ENCODE measurements at places on chromosomes 1 and 21.

DNA sequence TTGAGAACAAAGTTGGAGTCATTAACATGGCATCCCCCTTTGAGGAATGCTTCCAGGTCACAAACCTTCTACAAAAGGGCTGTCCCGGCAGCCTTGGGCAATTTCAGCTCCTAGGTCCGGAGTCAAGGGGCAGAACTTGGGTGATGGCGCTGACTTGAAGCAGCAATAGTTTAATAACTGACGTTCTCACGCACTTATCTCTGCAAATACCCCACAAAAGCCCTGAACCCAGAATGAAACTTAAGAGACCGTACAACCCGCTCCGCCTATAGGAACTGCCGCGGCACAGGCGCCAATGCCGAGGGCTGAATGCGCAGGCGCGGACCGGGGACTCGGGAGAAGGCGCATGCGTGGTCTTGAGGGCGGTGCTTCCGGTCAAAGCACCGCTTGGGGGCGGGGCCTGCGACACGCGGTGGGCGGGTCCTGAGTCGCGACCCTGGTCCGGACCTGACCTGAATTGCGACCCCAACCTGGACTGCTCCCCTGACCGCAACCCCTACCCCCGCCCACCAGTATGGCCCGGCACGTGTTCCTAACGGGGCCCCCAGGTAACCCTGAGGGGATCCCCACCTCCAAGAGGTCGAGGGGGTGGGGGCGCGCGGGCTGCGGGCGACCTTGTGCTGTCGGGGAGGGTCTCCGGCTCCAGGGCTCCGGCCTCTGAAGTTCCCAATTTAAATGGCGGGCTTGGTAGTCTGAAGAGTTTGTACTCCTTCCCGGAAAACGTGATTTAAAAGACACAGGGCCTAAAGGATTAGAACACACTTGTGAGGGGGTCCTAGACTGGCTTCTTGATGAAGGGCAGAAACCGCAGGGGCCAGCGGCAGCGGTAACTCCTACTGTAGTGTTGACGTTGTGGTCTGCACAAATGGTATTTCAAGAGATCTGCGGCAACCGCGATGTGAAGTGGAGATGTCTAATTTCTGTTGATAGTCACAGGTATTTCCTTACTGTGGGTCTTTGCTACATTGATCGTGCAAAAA, at the start of gene NTPCR:
Gene NTPCR, plus strand, starts transcription at position 415 of the 980 bp plus-strand sequence. Its CDS starts 100 bp downstream, at position 515.
- DNase-seq: peak; percentile 83
- H3K27ac ChIP-seq: no peak within 1 kb of the TSS
- peak within 1 kb of the TSS; percentile 97 for H3K4me3 ChIP-seq
- H3K36me3 ChIP-seq: no peaks in the 10 kb centered on the region
- H3K4me1 ChIP-seq: no peaks in the 10 kb centered on the region
- H3K27me3 ChIP-seq: no peaks in the 10 kb centered on the region

GRCh38 chr1:17839641-17840196, 84.6 kb downstream of the ACTL8 start:
- H3K27me3 ChIP-seq: no peaks in the 10 kb centered on the region
- no peaks in the 10 kb centered on the region for H3K4me1 ChIP-seq
- no peak for DNase-seq
- H3K4me3 ChIP-seq: no peak overlapping the region
- H3K27ac ChIP-seq: no peak overlapping the region

DNA sequence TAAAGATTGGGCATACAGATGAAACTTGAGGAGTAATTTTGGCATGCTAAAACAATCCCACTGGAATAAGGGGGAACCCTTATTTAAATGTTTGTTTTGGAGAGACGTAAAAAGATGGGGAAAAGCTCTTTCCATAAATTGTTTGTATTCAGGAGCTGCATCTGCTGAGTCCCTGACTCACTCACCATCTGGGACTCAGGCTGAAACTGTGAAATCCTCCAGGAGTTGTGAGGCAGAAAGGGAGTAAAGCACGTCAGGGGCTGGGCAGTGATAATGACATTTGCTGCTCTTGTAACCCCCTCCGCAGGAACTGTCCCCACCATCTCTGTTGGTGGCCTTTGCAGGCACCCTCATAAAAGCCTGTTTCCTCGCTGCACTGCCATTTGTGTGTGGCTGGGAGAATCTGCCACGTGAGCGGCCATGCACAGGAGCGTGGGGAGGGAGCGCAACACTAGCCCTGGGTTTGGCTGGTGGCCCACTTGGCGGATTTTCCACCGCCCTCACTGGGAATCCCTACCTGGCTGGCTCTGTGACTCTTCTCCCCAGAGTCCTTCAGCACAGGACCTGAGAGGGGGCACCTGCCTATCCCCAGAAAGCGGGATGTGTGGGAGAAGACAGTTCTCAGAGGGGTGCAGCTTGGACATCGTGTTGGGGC, 45.3 kb downstream of the ZSCAN20 start:
- peaks cover 2% of the 10 kb centered on the region for H3K4me1 ChIP-seq
- no peaks in the 10 kb centered on the region for H3K36me3 ChIP-seq
- H3K27me3 ChIP-seq: no peaks in the 10 kb centered on the region
- no peak overlapping the region for H3K27ac ChIP-seq
- no peak for DNase-seq
- no peak overlapping the region for H3K4me3 ChIP-seq

GRCh38 chr1:210413951-210414350, 85.2 kb downstream of the HHAT start:
- no peak overlapping the region for H3K4me3 ChIP-seq
- H3K36me3 ChIP-seq: no peaks in the 10 kb centered on the region
- no peak for DNase-seq

- DNase-seq: no peak
- H3K4me1 ChIP-seq: no peaks in the 10 kb centered on the region
- H3K36me3 ChIP-seq: no peaks in the 10 kb centered on the region
- no peak overlapping the region for H3K27ac ChIP-seq
- H3K27me3 ChIP-seq: no peaks in the 10 kb centered on the region
- no peak overlapping the region for H3K4me3 ChIP-seq
Measured at GRCh38 chr1:185479796-185480195, 162.8 kb upstream of the IVNS1ABP start.

DNA sequence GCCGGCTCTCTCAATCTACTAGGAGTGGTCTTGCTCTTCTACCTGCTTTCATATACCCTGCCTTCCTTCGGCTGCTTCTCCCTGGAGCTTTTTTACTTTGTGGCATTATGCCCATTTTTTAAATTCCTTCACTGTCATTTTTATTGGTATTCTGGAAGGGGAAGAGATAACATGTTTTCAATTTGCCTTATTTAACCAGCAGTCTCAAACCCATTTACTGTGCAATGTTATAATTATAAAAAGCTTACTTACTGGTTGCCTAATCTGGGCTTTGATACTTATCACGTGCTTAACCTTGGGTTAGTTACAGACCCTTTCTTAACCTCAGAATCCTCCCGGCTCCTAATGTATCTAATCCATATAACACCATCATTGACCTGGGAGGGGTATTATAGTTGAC, 128.1 kb downstream of the SIPA1L2 start:
- no peak overlapping the region for H3K4me3 ChIP-seq
- DNase-seq: no peak
- H3K27ac ChIP-seq: no peak overlapping the region

DNA sequence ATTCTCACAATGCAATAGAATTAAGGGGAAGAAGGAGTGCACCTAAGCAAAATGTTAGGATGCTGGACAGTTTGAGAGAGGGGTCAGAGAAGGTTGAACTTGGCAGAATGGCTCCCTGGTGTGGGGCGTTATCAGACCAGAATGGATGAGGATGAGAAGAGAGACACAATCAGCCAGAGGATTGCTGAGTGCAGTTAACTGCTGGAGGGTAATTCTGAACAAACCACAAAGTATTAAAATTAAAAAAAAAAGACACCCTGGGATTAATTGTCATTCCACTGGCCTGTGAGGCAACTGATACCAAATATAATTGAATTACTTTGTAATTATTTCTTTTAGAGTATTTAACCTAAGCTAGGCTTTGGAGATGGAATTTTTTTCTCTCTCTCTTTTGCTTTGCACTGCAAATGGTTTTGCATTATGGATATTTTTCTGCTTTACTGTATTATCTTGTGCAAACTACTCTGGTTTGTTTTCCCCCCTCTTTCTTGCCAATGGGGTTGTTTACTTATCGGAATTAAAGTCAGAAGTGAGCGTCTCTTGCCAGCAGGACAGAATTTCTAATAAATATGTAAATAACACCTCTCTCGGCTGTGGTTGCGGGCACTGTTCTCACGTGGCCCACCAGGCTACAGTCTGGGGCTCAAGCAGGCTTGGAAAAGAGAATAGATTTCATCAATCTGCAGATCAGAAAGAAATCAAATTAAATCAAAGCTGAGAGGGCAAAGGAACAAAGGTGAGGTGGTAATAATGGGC, 572.9 kb upstream of the CAMK1G start:
- no peaks in the 10 kb centered on the region for H3K27me3 ChIP-seq

GRCh38 chr1:111220302-111220890, 7.1 kb upstream of the CHI3L2 start:
- H3K36me3 ChIP-seq: no peaks in the 10 kb centered on the region

DNA sequence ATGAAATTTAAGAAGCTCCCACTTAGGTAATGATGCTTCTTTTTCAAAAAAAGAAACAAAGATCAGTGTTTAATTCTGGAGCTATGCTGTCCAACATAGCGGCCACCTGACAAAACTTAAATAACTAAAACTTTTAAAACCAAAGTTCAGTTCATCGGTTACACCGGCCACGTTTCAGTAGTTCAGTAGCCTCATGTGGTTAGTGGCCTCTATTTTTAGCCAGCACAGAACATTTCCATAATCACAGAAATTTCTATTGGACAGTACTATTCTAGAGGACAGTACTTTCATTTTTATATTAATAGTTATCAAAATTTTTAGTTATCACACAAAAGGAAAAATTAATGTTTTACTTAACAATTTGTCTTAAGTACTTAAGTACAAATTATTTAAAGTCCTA, 141.0 kb downstream of the USP25 start:
- H3K27ac ChIP-seq: no peak overlapping the region
- no peak for DNase-seq
- H3K36me3 ChIP-seq: no peaks in the 10 kb centered on the region
- H3K4me3 ChIP-seq: no peak overlapping the region

DNA sequence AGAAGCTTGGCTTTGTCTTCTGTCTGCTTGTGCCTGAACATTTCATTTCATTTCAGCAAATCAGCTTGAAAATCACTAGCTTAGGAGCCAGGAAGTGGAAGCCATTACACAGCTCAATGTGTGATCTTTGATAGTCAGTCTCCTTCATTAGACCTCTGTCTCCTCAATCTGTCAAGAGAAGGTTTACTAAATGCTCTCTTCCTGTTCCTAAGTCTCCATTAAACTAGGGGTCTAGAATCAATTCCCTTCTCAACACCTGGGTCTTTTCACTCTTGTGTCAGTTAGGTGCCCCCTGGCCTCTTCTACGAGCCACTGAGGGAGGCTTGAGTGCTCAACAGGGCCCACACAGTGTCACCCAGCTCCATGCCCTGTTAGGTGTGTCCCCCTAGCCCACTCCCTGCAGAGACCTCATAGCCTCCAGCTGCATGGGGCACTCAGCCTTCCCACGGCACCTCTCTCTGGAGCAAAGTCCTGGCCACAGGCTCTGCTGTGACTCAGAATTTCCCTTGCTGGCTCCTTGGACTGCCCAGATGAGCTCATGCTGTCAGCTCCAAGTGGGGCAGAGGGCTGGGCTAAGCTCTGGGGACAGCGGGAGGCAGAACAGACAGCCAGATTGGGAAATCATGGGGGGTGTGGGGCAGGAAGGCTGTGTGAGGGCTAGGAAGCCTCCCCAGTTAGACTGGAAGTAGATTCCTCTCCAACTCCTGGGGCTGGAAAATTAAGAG, 115.7 kb upstream of the IPO9 start:
- H3K4me1 ChIP-seq: no peaks in the 10 kb centered on the region
- H3K27me3 ChIP-seq: no peaks in the 10 kb centered on the region
- H3K4me3 ChIP-seq: no peak overlapping the region
- DNase-seq: no peak

DNA sequence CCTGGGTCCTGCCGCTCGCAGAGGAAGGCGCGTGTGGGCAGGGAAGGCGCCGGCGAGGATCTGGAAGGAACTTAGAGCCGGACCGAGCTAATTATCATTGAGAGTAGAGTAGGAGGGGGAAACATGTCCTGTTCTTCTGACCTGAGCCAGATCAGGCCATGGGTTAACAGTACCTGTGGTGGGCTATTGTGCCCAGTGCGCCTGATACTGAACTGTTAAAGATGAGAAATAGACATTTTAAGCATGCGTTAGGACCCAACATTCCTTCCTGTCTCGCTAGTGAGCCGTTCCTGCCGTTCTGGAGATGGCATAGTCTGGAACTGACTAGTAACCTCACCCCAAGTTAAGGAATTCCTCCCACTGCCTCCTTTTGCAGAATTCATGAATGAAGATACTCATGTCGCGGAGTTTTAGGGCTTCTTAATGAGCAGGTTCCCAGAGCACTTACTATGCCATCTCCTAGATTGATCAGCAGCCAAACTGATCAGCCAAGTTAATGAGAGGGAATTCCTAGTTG, 870 bp downstream of the STRIP1 start:
- no peaks in the 10 kb centered on the region for H3K27me3 ChIP-seq
- H3K27ac ChIP-seq: no peak overlapping the region
- H3K4me1 ChIP-seq: no peaks in the 10 kb centered on the region
- peak overlapping the region; percentile 99 for H3K4me3 ChIP-seq

DNA sequence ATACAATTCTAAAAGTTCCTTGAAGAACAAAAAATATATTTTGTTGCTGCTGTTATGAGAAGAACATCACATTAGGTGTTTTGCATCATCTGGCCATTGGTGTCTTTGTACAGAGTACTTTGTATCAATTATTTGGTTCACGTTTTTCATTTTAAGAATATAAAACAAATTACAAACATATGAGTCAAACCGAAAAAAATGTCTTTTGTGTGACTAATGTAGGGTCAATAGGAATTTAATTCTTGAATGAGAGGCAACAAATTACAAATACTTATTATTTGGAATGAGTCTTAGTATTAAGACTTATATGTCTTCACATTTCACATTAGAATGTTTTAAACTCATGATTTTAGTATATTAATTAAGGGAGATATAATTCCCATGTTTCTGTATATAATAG, 54.8 kb downstream of the NR5A2 start:
- peaks cover 2% of the 10 kb centered on the region for H3K4me1 ChIP-seq
- H3K36me3 ChIP-seq: no peaks in the 10 kb centered on the region
- no peak overlapping the region for H3K4me3 ChIP-seq

- H3K27me3 ChIP-seq: no peaks in the 10 kb centered on the region
- no peak overlapping the region for H3K27ac ChIP-seq
- no peak for DNase-seq
- H3K4me1 ChIP-seq: peaks cover 18% of the 10 kb centered on the region
- H3K4me3 ChIP-seq: no peak overlapping the region
Measured at GRCh38 chr1:31580513-31580870, 4.2 kb downstream of the TINAGL1 start.

DNA sequence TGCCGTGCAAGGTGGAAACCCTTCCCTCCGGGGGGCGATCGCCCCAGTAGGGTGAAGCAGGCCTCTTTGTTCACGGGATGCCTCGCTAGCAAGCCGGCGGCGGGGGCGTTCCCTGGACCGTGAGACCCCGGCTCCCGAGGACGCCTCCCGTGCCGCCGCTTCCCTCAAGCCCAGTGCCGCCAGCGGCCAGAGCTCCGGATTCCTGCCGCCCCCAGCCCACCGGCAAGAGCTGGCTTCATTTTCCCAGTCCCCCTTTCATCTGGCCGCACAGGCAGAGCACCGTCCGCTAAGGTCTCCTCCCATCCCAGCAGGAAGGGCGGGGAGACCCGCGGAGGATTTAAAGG, 16.3 kb downstream of the IER5 start:
- H3K36me3 ChIP-seq: no peaks in the 10 kb centered on the region
- H3K4me3 ChIP-seq: peak overlapping the region; percentile 34
- no peak overlapping the region for H3K27ac ChIP-seq
- H3K27me3 ChIP-seq: peaks cover 11% of the 10 kb centered on the region
- no peak for DNase-seq
- H3K4me1 ChIP-seq: peaks cover 2% of the 10 kb centered on the region

- H3K4me3 ChIP-seq: no peak overlapping the region
- H3K27me3 ChIP-seq: no peaks in the 10 kb centered on the region
- H3K36me3 ChIP-seq: no peaks in the 10 kb centered on the region
Measured at GRCh38 chr1:98351561-98351960, 310.0 kb upstream of the SNX7 start.
